ENCODE measurements at places on chromosomes 1 and 21.

DNA sequence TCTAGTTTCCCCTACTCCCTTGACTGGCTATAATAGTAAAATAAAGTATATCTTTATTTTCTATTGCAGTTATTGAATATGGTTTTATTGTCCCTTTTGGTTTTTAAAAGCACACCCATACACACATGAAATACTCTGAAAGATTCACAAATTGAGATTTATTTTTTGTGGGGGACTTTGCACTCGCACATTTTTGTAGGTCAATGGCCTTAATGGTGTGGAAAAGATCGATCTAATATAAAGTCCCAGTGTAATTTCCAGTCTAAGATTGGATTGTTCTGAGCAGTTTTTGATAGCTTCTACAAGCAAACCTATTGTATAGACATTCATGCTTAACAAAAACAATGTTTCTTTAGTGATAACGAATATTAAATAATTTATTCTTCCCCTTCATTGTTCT, 59.5 kb upstream of the INSL5 start:
- no peak for DNase-seq

DNA sequence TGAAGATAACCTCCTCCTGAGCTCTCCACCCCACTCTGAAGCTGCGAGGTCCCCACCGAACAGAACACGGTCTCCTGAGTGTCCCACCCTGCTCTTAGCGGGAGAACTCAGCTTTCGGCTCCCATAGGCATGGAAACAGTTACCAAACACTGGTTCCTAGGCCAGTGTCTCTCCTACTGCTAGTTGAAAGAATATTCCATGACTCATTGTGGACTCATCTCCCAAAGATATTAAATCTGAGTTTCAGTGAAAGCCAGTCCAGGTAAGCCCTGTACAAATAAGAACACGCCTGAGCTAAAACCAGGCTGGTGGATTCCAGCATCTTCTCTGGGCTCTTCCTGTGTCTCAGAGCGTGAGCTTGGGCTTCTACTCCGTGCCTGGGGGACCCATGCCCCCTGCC, 107.5 kb upstream of the CLDN14 start:
- no peak for DNase-seq

DNA sequence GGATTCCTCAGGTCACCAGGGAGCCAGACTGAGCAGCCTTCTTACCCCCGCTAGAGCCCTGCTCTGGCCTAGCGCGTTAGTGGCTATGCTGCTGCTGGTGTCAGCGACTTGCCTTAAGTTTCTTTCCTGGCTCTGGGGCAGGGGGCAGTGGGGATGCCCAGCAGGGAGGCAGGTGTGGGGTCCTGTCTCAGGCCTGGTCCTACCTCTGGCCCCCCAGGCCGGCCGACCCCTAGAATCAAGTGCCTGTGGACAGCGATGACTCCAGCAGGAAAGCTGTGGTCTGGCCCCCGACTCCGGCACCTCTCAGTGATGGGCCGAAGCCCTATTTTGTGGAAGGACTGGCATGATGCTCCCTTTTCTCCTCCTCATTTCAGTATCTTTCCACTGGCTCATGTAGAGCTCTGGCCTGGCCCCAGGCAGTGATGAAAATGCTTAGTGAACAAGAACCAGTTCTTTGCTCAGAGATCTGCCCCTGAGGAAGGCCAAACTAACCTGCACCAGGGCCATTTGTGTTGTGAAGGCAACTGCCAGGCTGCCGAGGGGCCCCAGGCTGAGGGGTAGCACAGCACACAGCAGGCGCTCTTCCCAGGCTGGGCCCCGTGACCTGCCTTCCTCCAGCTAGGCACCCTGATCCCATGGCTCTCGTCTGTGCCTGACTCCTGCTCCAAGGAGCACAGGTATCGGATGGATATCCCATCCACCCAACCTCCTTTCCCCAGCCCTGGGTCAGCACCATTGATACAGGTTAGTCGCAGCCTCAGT, 23.7 kb downstream of the MRPL37 start:
- no peak for DNase-seq

DNA sequence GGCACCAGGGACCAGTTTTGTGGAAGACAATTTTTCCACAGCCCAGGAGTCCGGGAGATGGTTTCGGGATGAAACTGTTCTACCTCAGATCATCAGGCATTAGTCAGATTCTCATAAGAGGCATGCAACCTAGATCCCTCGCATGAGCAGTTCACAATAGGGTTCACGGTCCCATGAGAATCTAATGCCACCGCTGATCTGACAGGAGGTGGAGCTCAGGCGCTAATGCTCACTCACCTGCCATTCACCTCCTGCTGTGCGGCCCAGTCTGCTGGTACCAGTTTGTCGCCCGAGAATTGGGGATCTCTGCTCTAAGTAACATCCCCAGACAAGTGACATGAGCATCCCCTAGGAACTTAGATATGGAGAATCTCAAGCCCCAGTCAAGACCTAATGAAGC, 180.7 kb downstream of the COQ8A start:
- DNase-seq: no peak

GRCh38 chr1:88210103-88210787, 473.8 kb upstream of the PKN2 start:
- no peak for DNase-seq

- DNase-seq: no peak
Measured at GRCh38 chr1:212108187-212108586, 72.6 kb downstream of the DTL start.

Data from stimulated activated CD4-positive, alpha-beta T cell treated with anti-CD3 and anti-CD28 coated beads, Interleukin-15, amount 100 ng/mL, for 1 hour (primary cell).